Putamen (tissue), 1 donor: ENCODE measurements at places on chromosomes 12 and 14.

- DNase-seq = no peak
Observed at GRCh38 chr14:69712599-69713088, 54.3 kb upstream of the SRSF5 start.

DNA sequence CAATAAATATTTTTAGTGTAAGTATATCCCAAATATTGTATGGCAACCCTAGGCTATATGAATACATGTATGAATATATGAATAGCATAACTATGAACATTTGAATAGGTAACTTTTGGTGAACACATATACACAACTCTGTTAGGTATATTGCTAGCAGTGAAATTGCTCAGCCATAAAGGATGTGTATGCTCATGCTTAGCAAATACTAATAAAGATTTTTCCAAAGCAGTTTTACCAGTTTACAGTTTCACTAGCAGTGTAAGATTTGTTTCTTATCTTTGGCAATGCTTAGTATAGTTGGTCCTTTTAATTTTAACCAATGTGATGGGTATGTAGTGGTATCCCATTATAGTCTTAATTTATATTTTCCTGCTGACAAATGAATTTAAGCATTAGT is 5.3 kb upstream of the DAAM1 start:
- no peak for DNase-seq

DNA sequence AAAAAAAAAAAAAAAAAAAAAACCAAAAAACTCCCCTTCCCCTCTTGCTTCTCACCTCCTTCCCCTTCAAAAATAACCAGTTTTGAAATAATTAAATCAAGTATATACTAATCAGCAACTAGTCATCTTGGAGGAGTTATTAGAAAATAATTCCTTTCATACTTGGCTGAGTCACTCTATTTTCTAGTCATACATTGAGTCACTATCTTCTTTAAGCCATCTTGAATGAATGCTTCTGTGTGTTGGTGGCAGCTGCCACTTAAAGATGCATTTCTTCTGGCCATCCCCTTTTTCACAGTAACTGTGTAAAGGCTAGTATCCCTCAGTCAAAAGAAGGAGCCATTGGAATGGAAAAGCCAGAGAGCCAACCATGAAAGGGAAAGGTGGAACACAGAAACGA is 84.2 kb upstream of the TMEM263 start:
- no peak for DNase-seq

GRCh38 chr12:65810036-65810435 is 14.2 kb upstream of the HMGA2 start:
- no peak for DNase-seq

DNA sequence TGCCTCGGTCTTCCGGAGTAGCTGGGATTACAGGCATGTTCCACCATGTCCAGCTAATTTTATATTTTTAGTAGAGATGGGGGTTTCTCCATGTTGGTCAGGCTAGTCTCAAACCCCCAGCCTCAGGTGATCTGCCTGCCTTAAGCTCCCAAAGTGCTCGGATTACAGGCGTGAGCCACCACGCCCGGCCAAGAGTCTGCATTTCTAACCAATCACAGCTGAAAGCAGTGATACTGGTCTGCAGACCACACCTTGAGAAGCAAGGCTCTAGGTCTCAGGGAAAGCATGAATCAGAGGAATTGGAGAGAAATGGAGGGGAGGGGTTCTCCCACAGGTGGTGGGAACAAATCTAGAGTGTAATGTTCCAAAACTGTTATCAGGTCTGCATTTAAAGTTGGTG is 55.2 kb upstream of the TMEM263 start:
- no peak for DNase-seq

DNA sequence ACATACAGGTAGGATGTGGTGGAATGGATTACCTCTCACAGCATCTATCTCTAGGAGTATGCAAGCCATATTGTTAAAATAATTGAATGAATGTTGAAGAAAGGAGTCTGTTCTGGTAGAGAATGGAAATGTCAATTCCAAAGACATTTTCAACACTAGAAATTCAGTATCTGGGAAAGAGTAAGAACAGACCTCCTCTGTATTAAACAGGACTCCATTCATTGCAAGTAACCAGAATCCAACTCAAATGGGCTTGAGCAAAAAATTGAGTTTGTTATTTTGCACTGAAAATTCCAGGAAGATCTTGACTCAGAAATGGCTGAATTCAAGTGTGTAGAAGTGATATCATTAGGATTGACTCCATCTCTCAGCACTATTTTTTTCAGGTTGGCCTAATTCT is 168.1 kb downstream of the C12orf42 start:
- DNase-seq = no peak
